GM23248 (cell line): ENCODE measurements at places on chromosomes 1 and 21. TPM values are rescaled to one million over a fixed set of nuclear protein-coding genes. Genes with fewer than 3 reads are reported as not detected.

Gene CORT
- total RNA-seq: 0.22 TPM in 1 of 2 replicates, not detected in the other

GRCh38 chr21:40255518-40256444 is 388.5 kb downstream of the PCP4 start:
- no peak for DNase-seq

GRCh38 chr1:67441183-67441582 is 11.0 kb upstream of the SERBP1 start:
- DNase-seq: peak; percentile 46

DNA sequence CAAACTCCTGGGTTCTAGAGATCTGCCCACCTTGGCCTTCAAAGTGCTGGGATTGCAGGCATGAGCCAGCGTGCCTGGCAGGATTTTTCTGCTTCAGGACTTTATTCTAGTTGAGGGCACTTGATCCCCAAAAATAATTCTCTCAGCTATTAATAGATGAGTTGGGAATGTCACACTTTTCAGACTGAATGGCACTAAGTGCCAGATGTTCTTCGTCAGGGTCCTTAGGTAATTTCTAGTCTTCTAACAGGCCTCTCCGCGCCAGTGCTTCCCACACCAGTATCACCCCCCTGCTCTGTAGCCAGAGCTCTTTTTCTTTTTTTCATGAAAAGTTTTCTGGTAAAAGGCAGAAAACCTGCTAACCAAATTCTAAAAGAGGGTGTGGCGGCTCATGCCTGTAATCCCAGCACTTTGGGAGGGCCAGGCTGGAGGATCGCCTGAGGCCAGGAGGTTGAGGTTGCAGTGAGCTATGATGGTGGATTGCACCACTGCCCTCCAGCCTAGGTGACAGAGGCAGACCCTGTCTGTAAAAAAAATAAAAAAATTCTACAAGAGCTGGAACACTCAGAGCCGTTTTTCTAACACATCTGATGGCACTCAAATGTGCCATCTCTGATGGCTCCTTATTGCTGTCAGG is 6.1 kb upstream of the SARS1 start:
- DNase-seq: no peak

DNA sequence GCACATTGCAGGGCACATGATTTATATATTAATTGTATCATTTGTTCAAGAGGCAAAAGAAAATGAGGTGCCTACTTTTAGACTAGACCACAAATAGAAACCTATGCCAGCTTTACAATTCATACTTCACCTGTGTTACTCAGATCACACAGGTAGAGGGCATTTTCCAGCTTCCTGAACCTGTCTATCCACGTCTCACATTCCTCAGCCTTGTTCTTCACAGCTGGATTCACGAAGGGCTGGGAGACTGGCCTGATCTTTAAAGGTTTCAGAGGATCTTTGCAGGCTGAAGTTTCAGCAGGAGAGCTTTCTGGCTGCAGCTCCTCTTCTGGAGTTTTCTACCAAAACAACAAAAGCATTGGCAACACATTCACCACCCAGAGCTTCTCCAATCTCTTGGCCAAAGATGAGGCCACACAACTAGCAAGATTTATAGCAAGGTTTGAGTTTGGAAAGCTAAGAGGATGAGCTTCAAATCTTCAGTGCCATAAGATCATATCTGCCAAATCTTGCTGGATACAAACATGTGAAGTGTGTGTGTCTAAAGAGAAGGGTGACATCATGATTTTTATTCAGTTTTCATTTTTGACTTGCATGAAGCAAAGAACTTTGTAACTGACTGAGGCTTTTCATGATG is 71.0 kb upstream of the CYP2J2 start:
- DNase-seq: no peak

DNA sequence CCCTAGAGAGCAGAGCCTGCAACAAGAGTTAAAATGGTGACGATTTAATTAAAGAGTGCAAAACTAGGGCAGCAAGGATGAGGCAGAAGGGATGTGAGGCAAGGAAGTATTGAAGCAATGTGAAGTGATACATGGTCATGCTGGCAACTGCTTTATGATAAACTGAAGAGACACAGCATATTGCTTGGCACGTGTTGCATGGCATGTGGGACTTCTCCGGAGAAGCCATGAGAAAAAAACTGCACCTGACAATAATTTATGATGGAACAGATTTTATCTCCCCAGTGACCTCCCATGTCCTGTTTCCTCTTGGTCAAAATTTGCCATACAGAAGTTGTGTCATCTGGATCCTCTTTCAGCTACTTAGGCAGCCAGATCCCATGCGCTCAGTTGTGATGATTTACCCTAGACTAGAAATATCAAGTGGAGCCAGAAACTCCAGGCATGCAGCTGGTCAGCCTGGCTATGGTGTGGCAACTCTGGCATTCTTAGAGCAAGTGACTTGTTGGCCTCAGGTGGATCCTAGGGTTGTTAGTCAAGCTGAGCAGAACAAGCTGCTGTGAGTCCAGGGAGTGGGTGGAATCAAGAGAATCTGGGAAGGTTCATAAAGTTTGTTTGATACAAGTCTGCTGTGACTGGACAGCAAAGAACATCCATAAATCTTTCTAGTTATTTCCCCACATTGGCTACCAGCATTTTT is 611.4 kb upstream of the USP24 start:
- DNase-seq: peak; percentile 48

GRCh38 chr1:23238565-23238964 is 21.3 kb upstream of the HTR1D start:
- no peak for DNase-seq
